ENCODE measurements at places on chromosomes 3 and 15.

GRCh38 chr15:67992411-67992810 is 61.7 kb upstream of the PIAS1 start:
- DNase-seq, result no peak

DNA sequence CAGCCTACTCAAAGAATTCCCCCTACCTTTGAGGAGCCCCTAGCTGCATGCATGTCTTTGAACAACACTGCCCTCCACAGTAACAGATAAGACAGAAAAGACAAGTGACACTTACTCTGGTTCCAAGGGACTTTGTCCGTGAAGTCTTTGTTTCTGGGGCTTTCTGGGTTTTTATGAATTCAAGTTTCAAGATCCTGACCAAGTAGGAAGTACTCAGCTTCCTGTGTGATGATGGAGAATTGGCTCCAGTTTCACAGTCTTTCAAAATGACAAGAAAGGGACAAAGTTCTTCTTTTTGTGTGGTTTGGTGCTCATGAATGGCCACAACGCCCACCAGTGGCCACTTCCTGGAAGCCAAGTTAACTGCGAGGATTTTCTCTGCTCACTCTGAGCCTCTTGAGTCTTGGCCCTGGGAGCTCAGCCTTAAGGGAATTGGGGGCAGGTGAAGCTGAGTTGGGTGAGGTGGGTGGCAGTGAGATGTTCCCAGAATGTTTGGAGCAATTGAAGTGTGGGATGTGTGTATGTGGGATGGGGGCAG is at the start of gene CCR1:
Gene CCR1, minus strand, starts transcription at position 147 of the 538 bp plus-strand sequence. CDS start 4,000 bp downstream, outside the sequence.
- DNase-seq, result no peak

GRCh38 chr3:3102751-3103150 is 7.4 kb downstream of the IL5RA start:
- DNase-seq, result no peak

DNA sequence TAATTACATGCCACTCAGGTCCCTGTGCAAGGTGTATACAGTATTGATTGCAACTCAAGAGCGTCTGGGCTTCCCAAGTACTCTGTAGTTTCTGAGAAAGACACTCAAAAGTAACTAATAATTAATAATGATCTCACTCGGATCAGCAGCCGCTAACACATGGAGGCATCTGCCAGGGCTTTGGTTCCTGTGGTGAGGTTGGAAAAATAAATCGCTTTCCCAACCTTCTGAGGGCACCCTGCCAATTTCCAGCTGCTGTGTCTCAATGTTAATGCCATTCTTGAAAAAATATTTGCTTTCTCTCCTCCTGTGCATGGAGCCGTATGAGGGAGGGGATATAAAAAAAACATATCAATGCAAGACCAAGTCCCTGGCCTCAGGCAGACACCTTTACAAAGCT is 116.5 kb upstream of the SLC2A2 start:
- DNase-seq, result no peak

GRCh38 chr15:42772144-42772543 is 35.2 kb upstream of the CDAN1 start:
- no peak for DNase-seq

DNA sequence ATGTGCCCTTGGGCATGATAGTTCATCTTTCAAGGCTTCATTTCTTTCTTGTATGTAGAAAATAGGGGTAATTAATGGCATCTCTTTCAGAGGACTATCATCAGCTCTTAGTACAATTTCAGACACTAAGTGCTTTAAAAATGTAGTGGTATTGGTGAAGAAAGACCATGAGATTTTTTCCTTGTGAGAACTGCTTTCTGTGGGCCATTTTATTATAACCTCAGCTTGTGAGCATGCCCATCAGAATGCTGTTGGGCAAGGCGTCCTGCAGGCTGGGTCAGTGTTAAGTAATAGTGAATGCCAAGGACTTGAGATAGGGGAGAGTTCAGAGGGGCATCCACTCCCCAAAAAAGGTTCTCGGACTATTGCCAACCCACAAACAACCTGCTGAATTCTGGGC is 187.9 kb downstream of the GHSR start:
- no peak for DNase-seq

DNA sequence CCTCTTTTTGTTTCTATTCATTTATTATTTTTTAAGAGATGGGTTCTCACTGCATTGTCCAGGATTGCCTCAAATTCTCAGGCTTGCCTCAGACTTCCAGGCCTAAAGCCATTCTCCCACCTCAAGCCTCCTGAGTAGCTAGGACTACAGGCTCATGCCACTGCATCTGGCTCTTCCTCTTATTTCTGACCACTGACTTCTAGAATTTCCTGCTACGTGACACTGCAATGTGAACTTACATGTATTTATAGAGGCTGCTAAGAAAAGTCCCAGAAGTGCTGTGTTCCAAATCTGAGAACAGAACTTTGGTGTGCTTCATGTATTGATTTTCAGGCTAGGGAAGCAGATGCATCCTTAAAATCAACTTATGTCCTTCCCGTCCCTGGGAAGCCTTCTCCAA is 407.4 kb downstream of the RSL24D1 start:
- no peak for DNase-seq

- DNase-seq, result no peak
Observed at GRCh38 chr3:41881233-41881821, 80.6 kb downstream of the ULK4 start.

- DNase-seq, result peak; percentile 1
Observed at GRCh38 chr3:140863580-140864009, 78.0 kb upstream of the SLC25A36 start.

Data from activated T-cell treated with anti-CD3 and anti-CD28 coated beads for 1 hour (primary cell).